Stimulated activated naive CD4-positive, alpha-beta T cell (primary cell): ENCODE measurements at places on chromosomes 7 and 10.

GRCh38 chr10:44973323-44974081, 5.1 kb downstream of the DEPP1 start:
- DNase-seq, result no peak

DNA sequence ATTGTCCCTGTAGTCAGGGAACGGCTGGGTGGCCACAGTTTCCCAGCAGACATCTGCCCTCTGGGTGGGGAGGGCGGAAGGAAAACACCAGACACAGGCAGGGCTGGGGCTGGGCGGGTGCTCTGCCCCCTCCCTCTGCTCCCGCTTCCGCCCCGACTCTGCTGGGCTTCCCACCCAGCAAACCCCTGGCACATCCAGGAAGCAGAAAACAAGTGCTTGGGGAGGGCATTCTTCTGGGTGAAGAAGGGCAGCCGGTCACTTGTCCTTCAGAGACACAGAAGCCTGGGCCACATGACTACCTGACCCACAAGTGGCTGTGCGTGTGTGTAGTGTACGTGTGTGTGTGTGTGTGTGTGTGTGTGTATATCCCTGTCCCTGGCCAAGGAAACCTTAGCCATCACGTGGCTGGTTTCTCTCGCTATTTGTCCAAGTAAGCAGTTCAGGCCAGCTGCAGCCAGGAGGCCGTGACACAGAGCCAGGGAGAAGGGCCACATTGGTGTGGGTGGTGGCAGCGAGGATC, 77.9 kb downstream of the ZMIZ1 start:
- no peak for DNase-seq

DNA sequence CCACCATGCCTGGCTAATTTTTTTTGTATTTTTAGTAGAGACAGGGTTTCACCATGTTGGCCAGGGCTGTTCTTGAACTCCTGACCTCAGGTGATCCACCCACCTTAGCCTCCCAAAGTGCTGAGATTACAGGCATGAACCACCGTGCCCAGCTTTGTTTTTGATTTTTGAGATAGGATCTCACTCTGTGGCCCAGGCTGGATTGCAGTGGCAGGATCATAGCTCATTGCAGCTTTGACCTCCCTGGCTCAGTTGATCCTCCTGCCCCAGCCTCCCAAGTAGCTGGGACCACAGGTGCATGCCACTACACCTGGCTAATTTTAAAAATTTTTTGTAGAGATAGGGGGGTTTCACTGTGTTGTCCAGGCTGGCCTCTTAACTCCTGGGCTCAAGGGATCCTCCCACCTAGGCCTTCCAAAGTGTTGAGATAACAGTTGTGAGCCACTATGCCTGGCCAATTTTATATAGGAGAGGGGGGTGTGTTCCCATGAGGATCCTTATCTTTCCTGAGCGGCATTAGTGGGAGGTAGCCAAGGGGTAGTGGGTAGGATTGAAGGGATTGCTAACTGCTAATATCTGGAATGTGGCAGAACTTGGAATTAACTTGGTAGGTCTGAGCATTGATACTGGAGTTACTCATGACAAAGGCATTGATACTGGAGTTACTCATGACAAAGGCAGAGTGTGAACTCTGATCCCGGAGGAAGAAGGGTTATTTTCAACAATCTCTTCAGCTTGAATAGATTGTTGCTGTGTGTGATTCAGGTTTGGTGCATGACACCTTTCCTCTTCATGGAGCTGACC, 1.0 kb upstream of the NOLC1 start:
- peak; percentile 27 for DNase-seq

GRCh38 chr7:65379318-65379717, 5.7 kb downstream of the ZNF92 start:
- DNase-seq, result no peak

GRCh38 chr7:147639037-147639436, 951.5 kb upstream of the C7orf33 start:
- no peak for DNase-seq

DNA sequence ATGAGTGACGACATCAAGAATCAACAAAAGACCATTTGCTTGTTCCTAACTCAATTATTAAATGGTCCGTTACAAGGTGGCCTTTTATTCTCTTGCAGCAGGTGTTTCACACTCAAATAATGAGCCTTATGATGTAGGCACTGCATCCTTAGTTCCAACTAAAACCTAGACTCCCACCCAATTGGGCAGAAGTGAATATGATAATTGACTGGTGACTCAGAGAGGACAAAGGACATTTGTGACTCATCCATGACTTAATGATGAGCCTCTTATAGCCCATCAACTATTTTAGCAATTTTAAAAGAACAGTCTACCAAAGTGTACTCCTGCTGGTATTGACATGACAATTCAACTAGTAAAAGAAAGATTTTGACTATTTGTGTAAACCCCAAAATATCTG, 1027.8 kb upstream of the PHF14 start:
- no peak for DNase-seq

DNA sequence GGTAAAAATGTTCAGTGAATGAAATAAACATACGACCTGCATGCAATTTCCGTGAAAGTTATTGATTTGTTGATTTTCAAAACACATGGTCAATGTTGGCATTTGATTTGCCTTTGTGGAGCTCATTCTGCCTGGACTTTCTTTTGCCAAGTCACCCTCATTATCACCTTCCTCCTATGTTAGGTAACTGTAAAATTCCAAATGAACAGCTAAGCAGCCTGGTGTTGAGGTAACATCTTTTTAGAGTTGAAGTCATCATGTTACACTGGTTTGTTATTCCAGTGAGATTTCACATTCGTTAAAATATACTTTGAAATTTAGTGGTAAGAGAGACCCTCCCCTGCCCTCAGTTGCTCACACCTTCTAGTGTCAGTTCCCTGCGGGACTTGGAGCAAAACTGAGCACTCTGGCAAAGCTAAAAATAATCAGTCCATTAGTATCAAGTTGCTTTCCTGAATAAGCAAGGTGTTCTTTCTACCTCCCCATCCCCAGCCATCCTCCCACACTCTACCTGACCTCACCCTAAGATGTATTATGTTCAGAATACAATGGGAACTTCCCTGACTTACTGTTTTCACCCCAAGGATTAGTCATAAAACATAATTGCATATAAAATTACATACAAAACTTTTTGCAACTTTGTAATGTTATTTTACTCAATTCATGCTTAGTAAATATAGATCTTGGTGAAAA, 283.3 kb upstream of the SEMA3A start:
- DNase-seq, result no peak

GRCh38 chr10:59388671-59388976, 26.3 kb upstream of the FAM13C start:
- no peak for DNase-seq

DNA sequence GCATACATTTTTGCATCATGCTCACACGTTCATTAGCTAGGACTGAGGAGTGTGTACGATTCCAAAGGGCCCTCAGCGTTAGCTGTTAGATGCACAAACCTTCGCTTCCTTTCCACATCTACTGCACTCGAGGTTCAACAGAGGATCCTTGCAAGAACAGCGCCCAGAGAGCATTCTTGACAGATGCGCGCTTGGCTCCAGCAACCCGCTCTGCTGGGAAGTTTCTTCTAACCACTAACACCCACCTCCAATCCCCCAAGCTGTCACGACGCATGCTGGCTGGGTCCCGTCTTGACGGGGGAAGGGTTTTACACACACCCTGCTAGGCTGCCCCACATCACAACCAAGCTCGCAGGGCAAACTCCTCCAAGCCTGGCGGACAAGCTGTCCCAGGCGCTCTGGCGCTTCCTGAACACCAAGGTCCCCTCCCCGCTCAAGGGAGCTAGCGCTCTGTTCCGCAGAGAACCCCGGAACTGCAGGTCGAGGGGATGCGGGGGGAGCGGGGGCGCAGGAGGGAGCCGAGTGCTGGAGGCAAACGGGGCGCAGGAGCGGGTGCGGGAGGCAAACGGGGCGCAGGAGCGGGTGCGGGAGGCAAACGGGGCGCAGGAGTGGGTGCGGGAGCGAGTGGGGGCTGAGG, 653 bp upstream of the ADRB1 start:
- no peak for DNase-seq

- no peak for DNase-seq
These were observed 423 bp downstream of the BAZ1B start for GRCh38 chr7:73521636-73522104.

DNA sequence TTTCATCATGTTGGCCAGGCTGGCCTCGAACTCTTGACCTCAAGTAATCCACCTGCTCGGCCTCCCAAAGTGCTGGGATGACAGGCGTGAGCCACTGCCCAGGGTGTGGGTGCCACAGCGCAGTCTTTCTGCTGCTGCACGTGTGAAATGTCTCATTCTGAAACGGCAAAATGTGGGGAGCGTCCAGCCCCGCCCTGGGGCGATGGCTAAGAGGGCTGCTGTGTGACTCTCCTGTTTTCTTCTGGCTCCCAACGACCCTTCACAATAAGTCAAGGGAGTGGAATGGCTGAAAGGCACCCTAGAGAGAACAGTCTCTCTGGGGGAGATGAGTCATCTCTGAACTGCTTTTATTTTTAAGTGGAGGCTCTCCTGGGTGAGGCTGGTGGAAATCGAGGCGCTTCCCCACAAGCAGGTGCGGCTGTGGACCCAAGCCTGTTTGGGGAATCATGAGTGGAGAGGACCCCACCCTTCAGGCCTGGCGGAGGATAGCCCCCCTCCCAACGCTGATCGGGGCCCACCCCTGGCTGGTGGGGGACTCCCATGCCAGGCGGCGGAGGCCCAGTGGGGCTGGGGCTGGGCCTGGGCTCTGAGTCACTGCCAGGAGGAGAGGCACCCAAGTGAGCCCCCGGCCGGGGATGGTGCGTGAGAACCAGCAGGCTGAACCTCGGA, 18.0 kb downstream of the ADAP1 start:
- no peak for DNase-seq

- no peak for DNase-seq
These were observed 28.2 kb upstream of the ADCYAP1R1 start for GRCh38 chr7:31023877-31024276.

- DNase-seq, result no peak
These were observed 184.0 kb upstream of the ADCY1 start for GRCh38 chr7:45390180-45390579.

- no peak for DNase-seq
These were observed 34.8 kb downstream of the KLF6 start for GRCh38 chr10:3750006-3750816.

- DNase-seq, result no peak
These were observed 10.3 kb upstream of the CPA1 start for GRCh38 chr7:130369831-130370550.

GRCh38 chr10:103592186-103593021, 98.9 kb downstream of the NEURL1 start:
- DNase-seq, result no peak

- no peak for DNase-seq
These were observed 79.3 kb downstream of the ELFN1 start for GRCh38 chr7:1749351-1749863.

DNA sequence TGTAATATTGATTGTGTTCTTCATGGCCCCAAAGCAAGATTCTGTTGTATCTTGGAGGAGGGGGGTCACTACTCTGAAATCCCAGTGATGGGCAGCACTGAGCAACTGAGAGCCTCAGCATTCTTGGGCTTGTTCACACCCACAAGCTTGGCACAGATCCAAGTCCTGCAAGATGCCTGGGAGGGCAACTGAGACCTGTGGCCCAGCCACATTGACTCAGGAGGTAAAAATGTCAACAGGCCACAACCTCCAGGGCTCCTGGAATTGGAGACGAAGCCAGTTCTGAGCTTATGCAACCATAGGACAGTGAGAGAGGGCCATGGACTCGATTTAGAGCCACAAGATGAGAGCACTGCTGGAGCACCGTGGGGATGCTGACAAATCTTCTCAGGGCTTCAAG, 3.1 kb upstream of the DOCK1 start:
- DNase-seq, result no peak

- DNase-seq, result no peak
These were observed 6.9 kb upstream of the MYOF start for GRCh38 chr10:93488956-93489528.

DNA sequence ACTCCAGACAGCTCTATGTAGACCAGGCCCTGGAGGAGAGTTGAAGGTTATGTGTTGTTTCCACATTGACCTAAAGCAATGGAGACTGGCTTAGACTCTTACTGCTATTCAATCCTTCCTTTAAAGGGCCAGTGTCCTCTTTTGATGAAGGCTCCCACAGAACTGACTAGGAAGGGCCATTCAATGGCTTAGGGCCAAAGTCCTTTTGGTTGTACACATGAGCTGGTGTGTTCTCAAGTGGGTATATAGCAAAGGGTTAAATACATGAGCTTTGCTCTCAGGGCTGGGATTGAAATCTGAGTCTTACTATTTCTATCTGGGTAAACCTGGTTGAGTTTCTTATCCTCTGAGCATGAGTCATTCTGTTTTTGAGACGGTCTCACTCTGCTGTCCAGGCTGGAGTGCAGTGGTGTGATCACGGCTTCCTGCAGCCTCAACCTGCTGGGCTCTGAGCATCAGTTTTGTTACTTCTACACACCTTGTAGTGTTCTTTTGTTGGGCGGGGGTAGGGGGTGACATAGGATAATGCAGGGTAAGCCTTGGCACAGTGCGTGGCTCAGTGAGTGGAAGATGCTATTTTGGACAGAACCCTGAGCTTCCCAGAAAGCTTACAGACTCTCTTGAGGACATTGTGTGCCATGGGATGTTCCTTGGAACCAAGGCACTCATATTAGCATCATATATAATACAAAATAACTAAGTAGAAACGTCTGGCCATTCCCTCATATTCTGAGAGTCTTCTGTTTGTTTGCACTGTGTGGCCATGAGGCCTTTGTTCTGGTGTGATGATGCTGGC, 90.1 kb downstream of the ABCC2 start:
- no peak for DNase-seq

DNA sequence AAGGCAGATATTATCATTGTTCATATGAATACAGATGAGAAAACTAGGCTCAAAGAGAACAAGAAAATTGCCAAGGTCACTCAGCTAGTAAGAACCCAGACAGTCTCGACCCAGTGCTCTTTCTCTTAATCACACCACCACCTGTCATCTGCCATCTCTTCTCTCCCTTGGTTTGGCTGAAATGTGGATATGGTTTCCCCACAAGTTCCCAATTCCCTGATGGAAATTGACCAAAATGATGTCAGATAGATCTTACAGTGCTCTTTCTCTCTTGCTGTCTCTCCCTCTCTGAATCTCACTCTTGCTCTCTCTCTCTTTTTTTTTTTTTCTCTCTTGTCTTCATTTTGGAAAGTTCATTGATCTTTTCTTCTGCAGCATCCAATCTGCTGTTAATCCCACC, 9.1 kb downstream of the C10orf90 start:
- no peak for DNase-seq

DNA sequence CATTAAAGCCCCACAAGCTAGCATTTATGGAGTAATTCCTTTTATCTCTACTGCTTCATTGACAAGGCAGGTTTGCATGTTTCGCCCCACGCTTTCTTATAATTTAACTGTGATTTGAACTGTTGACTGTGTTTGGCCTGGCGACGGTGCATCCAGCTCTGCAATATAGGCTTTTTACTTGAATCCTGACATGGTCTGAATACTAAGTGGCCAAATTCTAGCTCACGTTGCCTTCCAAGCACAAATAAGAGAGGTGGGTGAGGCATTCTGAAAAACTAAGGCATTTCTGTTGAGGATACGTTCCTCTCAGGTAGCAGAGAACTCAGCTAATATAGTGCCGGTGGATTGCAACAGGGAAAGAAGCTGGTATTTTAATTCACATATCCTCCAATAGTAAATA, 61.8 kb downstream of the NRP1 start:
- DNase-seq, result no peak

GRCh38 chr7:41051062-41051461, 651.8 kb downstream of the INHBA start:
- DNase-seq, result no peak

GRCh38 chr7:133114519-133114918, 32.6 kb upstream of the CHCHD3 start:
- no peak for DNase-seq
